Activated CD4-positive, alpha-beta T cell treated with anti-CD3 and anti-CD28 coated beads for 36 hours (primary cell): ENCODE measurements at places on chromosomes 11 and 22.

- DNase-seq = no peak
Measured at GRCh38 chr22:19277785-19278184, 13.7 kb downstream of the CLTCL1 start.

- no peak for DNase-seq
Measured at GRCh38 chr11:78802058-78802761, 227.5 kb upstream of the NARS2 start.

DNA sequence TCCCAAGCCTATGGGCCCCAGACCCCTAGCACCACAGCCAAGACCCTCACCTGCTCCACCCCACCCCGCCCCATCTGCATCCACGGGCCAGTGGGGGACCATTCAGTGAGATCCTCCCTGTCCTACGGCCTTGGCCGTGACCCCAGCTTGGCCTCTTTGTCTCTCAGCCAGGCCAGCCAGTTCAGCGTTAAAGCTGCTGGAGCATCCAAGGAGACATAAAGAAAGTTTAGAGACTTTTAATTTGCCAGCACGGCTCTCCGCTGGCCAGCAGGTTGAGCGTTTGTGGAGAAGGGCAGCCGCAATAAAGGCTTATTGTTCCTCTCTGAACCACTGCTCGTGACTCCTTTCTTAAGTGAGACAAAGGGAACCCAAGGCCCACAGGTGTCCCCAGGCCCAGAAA, 49.3 kb upstream of the LMO1 start:
- DNase-seq = no peak

GRCh38 chr22:38738475-38739070, 17.2 kb downstream of the SUN2 start:
- no peak for DNase-seq

DNA sequence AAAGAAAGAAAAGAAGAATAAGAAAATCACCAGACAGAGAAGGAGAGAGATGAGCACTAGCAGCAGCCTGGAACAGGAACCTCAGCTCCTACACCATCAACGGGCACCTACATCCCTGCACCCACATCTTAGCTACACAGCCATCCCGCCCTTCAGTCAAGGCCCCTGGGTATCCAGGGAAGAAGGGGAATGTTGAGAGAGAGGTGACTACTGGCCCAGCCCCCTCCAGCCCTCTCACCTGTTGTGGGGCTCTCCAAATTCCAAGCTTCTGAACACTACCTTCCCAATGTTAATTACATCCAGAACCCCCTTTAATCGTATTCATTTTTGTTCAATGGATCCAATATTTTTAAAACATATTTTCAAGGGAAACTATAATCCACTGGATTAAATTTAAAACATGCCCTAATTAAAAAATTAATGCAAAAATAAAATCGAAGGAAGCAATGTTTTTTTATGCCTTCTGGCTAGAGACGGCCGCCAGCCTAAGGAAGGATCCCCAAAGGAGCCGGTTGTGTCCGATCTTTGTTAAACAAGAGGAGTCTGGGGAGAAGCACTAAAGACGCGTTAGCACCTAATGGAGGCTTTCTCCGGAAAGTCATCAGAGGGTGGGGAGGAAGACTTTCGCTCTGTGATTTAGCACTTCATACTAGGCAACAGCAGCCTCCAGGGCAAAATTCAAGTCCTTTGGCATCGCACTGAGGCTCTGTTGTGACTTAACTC, 9.5 kb downstream of the TPST2 start:
- DNase-seq = no peak

- DNase-seq = no peak
Measured at GRCh38 chr11:66150725-66151124, 80.7 kb downstream of the PACS1 start.

GRCh38 chr11:108624196-108624925, 30.8 kb upstream of the EXPH5 start:
- DNase-seq = no peak

GRCh38 chr11:12884751-12885318, 124.3 kb upstream of the RASSF10 start:
- no peak for DNase-seq

- DNase-seq = no peak
Measured at GRCh38 chr11:130383344-130384211, 44.8 kb downstream of the ADAMTS8 start.

GRCh38 chr11:63663809-63664208, 7.4 kb downstream of the ATL3 start:
- no peak for DNase-seq

GRCh38 chr11:75167617-75168016, 16.7 kb downstream of the SLCO2B1 start:
- no peak for DNase-seq

- DNase-seq = no peak
Measured at GRCh38 chr11:56783448-56784041, 35.0 kb upstream of the OR9G4 start.

- DNase-seq = no peak
Measured at GRCh38 chr11:128747728-128748148, 53.9 kb downstream of the FLI1 start.

GRCh38 chr11:83847467-83848034, 561.4 kb upstream of the CCDC90B start:
- no peak for DNase-seq

DNA sequence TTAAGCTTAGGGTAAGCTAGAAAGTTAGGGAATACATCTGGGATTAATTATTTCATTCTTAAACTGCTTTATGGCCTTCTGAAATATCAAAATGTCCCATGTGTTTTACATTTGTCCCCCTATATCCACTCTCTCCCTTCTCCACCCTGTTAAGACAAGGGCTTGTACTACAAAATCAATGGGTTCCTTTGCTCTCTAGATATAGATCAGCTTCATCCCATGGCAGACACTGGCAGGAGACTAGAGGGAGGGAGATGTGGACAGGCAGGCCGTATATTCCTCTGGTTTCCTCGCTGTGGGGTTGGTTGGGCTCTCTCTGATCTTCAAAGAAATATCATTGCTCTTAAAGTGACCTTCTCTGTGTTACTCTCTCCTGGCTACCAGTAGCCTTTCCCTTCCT, 1281.0 kb downstream of the LRRC4C start:
- no peak for DNase-seq

- no peak for DNase-seq
Measured at GRCh38 chr11:46057489-46057888, 63.8 kb downstream of the PHF21A start.

DNA sequence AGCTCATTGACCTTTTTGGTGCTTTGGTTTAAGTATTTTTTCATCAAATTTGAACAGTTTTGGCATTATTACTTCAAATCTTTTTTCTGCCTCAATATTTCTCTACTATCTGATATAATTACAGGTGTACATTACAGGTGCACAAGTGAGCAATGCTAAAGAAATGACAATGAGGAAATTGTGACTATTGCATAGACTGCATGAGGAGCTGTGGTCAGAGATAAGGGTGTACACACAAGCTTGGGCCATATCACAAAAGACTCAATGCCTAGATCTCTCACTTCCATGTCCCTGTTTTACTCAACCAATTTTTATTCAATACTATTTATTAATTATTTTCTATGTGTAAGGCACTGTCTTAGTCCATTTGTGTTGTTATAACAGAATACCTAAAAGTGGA, 251.0 kb upstream of the UBASH3B start:
- DNase-seq = no peak

- no peak for DNase-seq
Measured at GRCh38 chr22:40426594-40427333, 56.4 kb downstream of the SGSM3 start.

- DNase-seq = no peak
Measured at GRCh38 chr11:6604790-6605189, 1.2 kb downstream of the ILK start.

DNA sequence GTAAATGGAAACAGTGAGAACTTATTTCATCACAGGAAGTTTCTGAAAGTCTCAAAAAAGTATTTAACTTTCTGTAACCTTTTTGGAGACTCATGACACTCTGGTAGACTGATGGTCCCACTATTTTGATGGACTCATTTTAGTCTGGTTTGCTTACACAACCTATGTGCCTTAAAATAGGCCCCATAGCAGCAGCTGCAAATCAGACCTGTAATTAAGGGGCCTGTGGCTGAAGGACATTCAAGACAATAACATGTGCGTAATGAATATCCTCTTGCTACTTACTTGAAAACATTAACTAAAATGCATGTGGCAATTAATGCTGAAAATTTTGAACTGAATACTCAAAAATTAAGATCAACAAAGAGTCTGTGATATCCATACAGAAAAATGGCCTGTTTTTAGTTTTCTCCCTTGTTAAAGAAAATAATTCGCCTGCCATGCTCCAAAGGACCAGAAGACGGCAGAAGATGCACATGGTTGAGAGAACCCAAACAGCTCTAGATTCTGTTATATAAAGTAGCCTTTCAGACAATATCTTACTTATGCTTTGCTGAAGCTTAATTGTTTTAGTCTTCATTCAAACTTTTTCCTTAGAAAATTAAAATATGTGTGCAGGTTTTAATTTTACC, 568.5 kb downstream of the KCNA4 start:
- no peak for DNase-seq

- no peak for DNase-seq
Measured at GRCh38 chr11:28089378-28089777, 18.6 kb downstream of the KIF18A start.

DNA sequence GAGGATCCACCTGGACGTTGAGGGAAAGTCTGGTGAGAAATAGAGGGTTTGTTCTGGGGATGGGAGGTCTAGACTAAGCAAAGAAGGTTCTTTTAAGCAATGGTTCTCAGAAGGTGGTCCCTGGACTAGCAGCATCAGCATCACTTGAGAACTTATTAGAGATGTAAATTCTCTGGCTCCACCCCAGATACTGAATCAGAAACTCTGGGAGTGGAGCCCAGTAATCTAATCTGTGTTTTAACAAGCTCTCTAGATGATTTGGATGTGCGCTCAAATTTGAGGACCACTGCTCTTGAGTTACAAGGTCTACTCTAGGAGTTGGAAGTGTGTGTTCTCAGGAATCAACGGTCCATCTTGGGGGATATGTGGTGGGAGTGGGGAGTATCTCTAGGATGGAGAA, 3.3 kb upstream of the ABCG4 start:
- no peak for DNase-seq

DNA sequence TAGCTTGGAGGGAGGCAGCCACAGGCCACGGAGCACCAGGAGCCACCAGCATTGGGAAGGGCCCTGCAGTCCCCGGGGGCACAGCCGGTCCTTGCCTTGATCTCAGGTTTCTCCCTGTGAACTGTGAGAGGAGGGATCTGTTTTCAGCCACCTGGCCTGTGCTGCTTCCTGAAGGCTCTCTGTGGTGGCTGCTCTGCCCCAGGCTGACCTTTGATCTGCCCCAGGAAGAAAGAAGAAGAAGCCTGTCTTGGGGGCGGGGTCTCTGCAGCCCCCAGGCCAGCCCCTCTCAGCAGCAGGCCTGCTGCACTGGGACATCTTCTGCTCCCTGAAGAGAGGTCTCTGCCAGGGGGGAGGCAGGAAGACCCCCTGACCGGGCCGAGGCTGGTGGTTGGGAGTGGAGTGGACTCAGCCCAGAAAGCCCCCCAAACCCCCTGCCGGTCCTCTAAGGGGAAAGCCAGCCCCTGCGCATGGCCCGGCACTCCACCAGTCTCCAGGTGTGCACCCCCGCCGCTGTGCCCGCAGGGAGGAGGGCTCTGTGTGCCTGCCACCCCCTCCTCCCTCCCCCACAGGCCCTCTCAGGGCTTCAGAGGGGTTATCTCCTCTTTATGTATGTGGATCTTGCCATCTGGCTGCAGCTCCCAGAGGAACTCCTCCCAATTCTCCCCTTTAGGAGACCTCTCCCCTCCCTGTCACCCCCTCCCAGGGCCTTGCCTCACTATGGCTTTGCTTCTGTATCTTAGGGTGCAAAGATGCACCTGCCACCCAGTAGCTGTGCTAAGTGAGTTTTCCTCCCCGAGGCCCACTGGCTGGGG, 675.3 kb downstream of the BRD1 start:
- DNase-seq = no peak

- DNase-seq = no peak
Measured at GRCh38 chr11:8652140-8652539, 30.3 kb downstream of the TRIM66 start.

- no peak for DNase-seq
Measured at GRCh38 chr11:69011624-69012091, 1.4 kb downstream of the MRGPRF start.

DNA sequence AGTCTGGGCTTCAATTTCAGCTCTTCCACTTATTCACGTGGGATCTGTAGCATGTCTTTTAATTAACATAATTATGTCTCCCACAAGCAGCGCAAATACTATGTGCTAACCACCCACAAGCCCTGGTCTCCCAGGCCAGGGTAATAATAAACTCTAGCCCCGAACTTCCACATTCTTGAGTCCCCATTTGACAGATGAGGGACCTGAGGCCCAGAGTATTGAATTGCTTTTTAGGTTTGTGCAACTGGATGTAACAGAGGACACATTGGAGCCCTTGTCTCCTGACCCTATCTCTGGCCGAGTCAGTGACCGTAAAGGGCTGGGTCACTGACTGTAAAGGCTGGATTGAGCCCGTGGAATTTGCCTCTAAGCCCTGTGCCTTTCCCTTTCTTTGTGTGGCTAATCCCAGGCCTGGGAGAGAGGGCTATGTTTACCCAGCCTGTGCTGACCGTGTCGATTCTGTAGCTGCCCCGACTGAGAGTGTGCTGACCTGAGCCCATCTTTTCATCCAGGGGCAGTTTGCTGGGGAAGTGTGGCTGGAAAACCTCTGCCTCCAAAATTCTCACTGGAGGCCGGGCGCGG, 3.9 kb downstream of the CRYBB2 start:
- no peak for DNase-seq

DNA sequence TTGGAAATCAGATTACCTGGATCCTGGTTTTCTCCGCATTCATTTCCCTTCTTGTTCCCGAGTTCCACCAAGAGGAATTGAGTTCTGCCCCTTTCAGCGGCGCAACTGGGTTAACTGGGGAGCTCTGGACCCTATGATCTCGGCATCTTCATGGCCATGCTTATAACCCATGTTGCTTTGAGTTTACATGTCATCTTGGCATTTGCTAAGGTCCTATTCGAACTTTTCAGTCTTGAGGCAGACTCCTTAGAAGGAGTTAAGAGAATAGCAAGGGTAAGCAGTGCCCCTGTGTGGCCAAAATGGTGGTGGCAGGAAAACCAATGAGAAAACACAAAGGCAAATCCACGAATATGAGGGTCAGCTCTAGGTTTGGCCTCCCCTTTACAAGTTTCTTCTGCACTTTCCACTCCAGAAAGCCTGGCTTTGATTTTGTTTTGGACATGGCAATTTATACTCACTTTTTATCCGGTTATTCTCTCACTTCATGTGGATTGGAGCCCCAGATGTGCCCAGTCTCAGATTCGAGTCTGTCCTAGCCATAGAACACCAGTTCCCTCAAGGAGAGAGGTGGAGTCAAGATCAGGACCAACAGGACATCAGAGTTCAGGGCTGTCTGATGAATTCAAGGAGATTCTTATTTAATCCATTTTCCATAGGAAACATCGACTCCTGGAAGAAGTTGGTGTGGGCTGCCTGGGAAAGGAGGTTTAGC, 55.3 kb upstream of the FBXO3 start:
- DNase-seq = peak; percentile 79

- no peak for DNase-seq
Measured at GRCh38 chr11:57574061-57574460, 6.6 kb upstream of the UBE2L6 start.

GRCh38 chr11:46718155-46719019, 626 bp upstream of the F2 start:
- DNase-seq = no peak
